Stimulated activated CD4-positive, alpha-beta T cell treated with anti-CD3 and anti-CD28 coated beads, Interleukin-12 subunit alpha, Interleukin-12 subunit beta, amount 100 ng/mL, for 48 hours (primary cell): ENCODE measurements at places on chromosomes 3 and 15.
A peak's percentile ranks its signal among the peaks of the same experiment; 100 is the strongest.

- no peak for DNase-seq
Observed at GRCh38 chr3:57746156-57747010, 9.7 kb upstream of the SLMAP start.

- no peak for DNase-seq
Observed at GRCh38 chr15:50095938-50096821, 22.9 kb downstream of the ATP8B4 start.

- no peak for DNase-seq
Observed at GRCh38 chr3:134809427-134810051, 14.5 kb downstream of the EPHB1 start.

GRCh38 chr3:174408310-174408709, 450.8 kb upstream of the NAALADL2 start:
- no peak for DNase-seq

GRCh38 chr3:152737021-152737908, 97.7 kb upstream of the P2RY1 start:
- DNase-seq, result no peak

- DNase-seq, result no peak
Observed at GRCh38 chr3:28586325-28586724, 237.7 kb upstream of the AZI2 start.

DNA sequence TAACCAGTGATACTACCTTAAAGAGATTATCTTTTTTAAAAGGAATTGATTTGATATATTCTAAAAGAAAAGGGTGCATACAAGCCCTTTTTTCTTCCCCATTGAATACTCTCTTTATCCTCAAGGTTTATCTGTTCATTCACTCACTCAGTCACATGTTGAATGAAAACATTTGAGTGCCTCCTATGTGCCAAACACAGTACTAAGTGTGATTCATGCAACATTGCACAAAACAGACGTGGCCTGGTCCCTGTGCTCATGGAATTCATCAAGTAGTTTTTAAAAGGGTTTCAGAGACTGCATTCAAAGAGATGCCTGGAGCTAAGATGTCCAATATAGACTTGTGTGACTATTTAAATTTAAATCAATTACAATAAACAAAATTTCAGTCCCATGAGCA, 462.2 kb upstream of the MDFIC2 start:
- DNase-seq, result no peak

- DNase-seq, result no peak
Observed at GRCh38 chr3:98808071-98808470, 44.9 kb downstream of the ST3GAL6 start.

DNA sequence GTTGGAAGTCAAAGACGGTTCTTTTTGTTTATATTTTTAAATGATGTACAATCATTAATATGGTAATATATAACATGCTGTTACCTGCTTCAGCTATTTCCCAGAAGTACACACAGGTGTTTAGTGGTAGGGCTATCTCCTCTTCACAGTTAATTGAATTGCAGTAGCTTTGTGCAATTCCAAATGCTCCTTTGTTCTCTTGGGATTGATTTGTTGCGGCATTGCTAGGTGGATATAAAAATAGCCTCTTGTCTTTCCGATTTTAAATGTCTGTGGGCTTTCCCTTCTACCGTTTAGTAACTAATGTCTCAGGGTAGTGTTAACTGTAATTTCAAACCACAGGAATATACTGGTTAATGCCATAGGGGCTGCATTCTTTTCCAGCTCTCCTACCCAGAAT, 307.6 kb upstream of the SLITRK3 start:
- no peak for DNase-seq

DNA sequence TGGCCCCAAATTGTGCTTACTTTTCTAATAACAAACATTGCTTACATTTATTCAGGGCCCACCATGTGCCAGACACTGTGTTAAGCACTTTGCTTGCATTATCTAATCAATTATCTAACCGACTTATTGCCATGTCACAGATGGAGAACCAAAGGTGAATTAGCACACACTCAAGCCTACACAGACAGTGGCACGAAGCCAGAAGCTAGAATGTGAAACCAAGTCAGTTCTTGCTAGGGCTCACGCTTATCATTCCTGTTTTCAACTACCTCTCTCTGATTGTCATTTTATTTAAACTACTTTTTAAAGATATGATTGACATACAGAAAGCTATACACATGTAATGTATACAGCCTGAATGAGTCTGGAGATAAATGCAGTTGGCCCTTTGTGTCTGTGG, 215.7 kb upstream of the CFAP20DC start:
- DNase-seq, result no peak

DNA sequence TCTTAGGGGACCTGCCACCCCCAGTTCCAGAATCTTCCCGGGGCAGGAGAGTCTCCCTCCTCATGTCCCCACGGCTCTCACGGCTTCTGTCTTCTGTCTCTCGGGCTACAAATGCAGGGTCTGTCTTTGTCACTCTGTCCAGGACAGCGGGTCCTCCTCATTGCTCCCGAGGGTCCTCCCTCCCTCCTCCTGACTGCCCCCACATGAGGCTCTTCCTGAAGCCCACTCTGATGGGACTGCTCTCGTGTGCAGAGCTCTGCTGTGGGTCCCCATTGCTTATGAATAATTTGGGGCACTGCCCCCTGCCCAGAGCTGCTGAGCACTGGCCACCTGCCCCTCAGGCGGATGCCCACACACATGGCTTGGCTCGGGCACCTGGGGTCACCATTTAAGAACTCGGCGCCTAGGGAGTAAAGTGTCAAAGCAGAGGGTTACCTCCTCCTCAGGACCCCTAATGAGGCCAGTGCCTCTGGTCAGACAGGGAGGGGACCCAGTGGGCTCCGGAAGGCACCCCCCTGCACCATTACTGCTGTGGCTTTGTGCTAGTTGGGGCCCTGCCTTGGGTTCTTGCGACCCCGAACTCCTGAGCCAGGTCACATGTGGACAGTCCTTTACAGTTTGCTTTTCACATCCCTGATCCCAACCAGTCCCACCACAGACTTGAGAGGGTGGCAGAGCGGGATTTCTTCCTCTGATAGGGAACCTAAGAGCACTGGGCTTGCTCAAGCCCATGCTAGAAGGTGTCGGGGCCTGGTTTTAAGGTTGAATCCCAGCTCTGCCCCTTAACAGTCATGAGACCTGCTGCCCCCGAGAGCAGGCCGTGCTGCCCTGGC, 22.1 kb downstream of the HDAC11 start:
- DNase-seq, result no peak

GRCh38 chr3:66971891-66972551, 26.1 kb upstream of the KBTBD8 start:
- peak; percentile 65 for DNase-seq

- no peak for DNase-seq
Observed at GRCh38 chr3:115931581-115931980, 308.3 kb downstream of the GAP43 start.

DNA sequence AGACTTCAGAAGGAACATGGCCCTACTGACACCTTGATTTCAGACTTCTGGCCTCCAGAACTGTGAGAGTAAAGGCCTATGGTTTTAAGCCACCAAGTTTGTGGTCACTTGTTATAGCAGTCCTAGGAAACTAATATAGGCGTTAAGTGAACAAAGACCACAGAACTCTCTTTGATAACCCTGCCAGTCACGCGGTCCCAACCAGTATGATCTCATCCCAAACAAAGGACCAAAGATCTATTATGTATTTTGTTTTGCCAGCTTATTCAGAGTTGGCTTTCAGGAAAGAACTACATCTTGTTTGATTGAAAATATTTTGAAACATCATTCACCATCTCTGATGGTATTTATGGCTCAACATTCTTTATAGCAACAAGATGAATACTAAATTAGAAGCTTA, 294.4 kb upstream of the SLCO3A1 start:
- DNase-seq, result no peak

DNA sequence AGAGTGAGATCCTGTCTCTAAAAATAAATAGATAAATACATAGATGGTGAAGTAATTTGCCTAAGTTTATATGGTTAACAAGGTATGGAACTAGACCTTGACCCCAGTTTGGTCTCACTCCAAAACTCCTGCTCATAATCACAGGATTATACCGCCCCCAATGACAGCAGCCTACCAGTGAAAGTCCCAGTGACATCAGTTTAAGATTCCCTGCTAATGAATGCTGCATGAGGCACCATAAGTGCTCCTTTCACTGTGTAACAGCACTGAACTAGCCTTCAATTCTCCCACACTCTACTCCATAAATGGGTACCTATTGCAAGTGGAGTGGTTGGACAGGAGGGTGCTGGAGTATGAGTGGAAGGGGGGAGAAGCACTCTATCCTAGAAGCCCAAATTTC, 23.7 kb upstream of the THSD4 start:
- no peak for DNase-seq

DNA sequence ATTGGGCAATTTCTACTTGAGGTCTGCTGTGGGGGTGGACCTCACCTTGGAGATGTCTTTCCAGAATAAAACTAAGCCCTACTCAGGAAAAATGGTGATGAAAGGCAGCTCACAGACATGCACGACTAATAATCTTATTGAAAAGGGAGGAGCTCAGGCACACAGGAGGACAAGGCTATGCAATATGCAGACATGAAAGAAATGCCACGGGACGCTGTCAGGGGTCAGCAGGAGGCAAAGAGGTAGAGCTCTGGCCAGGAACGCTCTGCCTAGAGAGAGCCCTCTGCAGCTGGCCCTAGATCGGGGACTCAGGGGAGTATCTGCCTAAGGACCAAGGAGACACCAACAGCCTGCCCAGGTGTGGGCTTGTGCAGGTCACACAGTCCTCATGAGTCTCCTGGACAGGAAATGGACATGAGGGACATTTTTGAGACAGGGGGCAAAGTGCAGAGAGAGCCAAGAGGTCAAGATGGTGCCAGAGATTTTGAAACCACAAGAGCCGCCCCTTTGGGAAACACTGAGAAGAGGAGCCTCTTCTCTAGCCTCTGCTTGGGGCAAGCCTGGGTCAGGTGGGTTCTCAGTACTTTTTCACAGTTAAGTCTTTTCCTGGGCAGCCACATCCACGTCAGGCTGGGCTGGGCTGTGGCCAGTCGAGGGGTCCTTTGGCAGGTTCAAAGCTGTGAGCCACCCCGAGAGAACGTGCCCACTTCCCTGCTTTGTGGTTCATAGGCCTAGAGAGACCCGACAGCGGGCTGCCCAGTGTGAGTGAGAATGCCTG, 23.2 kb downstream of the EAF1 start:
- DNase-seq, result no peak

DNA sequence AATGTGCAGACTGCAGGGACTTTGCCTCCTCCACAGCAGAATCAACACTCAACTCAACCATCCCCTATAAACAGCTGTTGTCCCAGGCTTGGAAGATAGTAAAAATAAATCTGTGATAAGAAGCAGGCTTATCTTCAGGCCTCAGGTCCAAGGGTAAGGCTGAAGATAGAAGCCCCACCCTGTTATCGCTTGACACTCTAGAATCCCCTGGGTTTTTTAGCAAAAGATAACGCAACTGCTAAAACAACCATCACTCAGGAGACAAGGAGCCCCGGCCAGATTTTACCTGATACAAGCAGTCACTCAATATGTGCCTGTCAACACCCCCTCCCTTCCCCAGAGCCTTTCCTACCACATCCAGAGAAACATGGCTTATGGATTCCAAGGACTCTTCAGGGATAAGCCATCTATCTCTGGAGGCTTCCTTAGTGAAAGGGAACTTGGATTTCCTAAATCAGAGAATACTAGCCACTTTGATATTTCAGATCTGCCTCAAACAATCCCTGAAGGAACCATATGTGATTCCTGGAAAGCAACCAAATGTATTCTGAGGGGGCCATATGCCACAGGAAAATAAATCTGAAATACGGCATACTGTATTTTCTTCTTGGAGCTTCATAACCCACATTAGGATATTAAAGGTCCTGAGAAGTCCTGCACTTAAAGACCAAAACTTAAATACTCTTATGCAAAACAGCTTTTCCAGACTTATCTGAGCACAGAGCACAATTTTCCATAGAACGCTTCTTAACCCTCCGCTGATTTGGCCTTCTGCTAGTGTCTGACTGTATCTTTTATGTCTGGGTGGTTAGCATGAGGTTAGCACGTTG, 60.4 kb downstream of the LYZL4 start:
- DNase-seq, result no peak

DNA sequence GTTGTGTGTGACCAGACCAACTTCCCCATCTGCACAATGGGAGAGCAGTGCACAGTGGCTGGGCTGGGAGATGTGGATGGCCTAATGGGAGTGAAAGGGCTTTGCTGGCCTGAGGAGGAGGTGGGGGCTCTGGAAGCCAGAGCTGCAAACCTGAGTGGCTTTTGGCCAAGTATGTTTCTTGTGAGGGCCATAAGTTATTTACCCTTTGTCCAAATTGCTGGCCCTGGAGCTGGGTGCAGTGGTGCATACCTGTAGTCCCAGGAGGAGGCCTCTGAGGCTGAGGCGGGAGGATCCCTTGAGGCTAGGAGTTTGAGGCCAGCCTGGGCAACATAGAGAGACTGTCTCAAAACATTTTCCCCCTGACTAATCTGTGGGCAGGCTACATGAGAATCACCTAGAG, 129.1 kb downstream of the WNT7A start:
- DNase-seq, result no peak

- DNase-seq, result no peak
Observed at GRCh38 chr3:60555686-60556354, 695.4 kb downstream of the FHIT start.

DNA sequence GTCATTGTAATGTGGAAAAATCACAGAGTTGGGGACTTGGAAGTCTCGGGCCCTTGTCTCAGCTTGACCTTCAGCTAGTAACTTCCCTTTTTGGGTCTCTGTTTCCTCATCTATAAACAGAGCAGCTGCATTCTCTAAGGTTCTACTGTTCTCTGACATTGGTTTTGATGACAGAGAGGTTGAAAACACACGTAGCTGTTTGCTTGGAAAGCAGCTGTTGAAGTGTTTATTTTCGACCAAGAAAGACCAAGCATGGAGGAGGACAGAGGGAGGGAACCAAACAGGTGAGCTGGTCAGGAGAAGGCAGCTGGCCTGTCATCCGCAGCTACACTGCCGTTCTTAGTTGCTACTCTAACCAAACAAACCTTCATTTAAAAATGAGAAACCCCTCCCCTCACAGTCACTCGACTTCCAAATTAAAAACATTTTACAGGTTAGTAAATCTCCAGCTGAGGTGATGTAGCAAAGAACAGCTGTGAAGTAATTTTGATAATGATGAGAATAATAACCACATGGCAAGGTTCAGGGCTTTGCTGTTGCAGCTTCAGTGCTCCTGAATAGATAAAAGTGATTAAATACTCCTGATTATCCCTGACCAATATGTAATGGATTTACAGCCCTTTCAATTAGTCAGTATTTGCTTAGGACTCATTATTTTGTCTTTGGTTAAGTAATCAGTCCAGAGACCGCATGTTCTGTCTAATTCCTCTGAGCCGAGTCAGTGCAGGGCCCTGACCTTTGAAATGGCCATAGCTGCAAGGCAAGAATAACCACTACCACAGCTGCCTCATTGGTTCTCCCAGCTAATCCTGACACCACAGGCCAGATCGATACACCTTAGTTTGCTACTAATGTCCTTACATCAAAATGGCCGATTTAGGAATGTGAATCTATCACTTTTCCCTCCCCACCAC, 65.3 kb downstream of the MEIS2 start:
- no peak for DNase-seq

DNA sequence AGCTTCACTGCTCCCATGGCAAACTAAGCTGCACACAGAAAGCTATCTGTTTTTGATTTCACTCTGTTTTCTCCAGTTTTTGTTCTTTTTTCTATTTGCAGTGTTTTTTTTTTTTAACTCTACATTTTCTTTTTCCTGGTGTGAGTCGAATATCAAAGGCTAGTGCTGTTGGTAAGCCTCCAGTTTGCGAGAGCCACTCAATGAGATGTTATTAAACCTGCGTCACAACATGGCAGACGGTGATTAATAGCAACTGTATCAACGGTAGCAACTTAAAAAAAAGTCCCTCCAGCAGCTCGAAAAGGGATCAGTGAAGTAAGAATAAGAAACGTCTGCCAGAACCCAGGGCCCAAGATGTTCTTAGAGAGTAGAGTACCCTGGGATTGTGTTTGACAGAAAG, 84.1 kb downstream of the MEIS2 start:
- no peak for DNase-seq

- DNase-seq, result no peak
Observed at GRCh38 chr3:46065750-46066256, 38.5 kb upstream of the XCR1 start.
